ENCODE measurements at places on chromosomes 16 and 17.
A peak's percentile ranks its signal among the peaks of the same experiment; 100 is the strongest.

DNA sequence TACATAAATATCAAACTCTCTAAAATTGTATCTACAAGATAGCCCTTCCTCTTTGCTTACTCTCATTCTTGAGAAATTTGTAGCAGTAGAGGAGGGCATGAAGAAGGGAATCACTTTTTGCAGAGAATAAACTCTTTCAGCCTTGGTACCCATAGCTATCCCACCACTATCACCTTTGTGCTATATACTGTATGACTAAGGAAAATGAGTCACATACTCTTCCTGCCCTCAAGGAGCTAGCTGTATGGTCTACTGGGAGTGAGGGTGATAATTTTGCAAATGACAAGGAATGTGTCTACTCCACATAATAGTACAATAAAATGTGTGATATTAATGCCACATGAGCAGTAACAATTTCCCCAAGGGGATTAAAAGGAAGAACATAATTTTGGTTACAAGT lies 184.6 kb upstream of the WSB1 start:
- no peak for DNase-seq

GRCh38 chr17:78954684-78955083 lies 25.0 kb downstream of the LGALS3BP start:
- DNase-seq: no peak

DNA sequence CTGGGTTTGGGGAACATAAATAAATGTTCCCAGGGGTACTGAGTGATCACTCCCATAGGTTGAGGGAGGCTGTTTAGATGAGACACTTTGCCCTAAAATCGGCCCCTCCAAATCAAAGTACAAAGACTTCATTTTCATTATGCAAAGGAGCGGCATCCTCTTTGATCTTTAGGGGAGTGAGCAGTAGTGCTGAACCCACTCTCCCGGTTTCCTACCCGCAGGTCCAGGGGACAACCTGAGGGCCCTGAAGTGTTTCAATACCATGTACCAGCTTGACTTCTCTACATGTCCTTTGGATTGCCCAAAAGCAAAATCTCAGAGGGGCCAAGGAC lies 3.6 kb downstream of the HOXB6 start:
- DNase-seq: no peak

GRCh38 chr17:49978501-49978900 lies 9.5 kb downstream of the DLX4 start:
- DNase-seq: peak; percentile 63

- no peak for DNase-seq
Observed at GRCh38 chr17:57166803-57167202, 81.8 kb downstream of the AKAP1 start.

GRCh38 chr16:588639-588888 lies 1.3 kb upstream of the RAB40C start:
- DNase-seq: no peak

DNA sequence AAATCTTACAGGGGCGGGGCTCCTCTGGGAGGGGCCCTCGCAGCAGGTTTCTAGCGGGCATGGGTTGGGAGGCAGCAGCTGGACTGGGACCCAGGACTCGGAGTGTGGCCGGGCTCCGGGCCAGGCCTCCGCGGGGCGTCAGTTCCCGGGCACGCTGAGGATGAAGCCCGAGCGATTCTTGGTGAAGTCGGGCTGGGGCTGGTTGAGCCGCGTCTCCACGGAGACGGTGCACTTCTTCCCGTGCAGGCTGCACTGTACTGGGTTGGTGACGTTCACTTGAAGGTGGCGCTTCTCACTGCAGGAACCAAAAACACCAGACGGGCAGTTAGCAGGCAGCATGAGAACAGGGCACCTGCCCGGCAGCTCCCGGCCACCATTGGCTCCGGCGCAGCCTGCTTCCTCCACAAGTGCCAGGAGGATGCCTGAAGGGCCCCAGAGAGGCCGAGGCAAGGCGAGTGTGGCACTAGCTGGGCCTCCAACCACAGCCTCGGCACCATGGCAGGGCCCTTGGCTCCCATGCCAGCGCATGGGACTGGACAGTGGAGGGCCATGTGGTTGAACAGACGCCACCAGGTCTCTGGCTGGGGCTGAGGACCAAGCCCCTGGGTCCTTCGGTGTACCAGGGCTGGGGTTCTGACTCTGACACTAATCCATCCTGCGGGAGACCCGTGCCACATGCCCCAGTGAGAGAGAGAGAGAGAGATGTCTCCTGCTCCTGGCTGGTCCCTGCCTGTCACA lies 8.0 kb downstream of the CDK5R1 start:
- no peak for DNase-seq

DNA sequence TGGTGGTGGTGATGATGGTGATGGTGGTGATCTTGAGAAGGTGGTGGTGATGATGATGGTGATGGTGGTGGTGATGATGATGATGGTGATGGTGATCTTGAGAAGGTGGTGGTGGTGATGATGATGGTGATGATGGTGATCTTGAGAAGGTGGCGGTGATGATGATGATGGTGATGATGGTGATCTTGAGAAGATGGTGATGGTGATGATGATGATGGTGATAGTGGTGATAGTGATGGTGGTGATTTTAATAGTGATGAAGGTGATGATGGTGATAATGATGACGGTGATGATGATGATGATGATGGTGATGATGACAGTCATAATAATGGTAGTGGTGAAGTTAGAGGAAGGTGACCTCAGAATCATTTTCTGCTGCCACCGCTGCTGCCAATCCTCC lies 75.1 kb downstream of the MYH13 start:
- DNase-seq: no peak
